ENCODE measurements at places on chromosomes 5 and 9.

DNA sequence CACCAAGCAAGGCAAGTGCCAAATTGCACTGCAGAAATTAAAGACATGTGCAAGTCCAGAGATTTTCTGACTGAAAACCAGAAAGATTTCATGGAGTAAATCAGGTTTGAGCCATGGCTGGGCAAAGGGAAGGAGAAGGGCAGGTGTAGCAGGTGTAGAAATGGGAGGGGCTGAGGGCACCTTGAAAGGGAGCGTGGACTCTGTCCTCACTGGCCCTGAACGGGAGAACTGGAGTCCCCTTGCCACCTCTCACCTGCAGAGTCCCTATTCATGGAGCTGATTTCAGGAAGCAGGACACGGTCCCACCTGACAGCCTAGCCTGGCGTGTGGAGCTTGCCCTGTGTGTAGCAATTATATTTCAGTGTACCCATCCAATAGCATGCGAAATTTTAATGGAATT, 46.3 kb downstream of the UBE2QL1 start:
- DNase-seq, result no peak

GRCh38 chr9:18611971-18612370, 138.0 kb downstream of the ADAMTSL1 start:
- DNase-seq, result peak; percentile 3

GRCh38 chr5:73640861-73641320, 14.9 kb downstream of the ARHGEF28 start:
- no peak for DNase-seq

GRCh38 chr5:116626945-116627679, 52.5 kb upstream of the SEMA6A start:
- DNase-seq, result no peak

DNA sequence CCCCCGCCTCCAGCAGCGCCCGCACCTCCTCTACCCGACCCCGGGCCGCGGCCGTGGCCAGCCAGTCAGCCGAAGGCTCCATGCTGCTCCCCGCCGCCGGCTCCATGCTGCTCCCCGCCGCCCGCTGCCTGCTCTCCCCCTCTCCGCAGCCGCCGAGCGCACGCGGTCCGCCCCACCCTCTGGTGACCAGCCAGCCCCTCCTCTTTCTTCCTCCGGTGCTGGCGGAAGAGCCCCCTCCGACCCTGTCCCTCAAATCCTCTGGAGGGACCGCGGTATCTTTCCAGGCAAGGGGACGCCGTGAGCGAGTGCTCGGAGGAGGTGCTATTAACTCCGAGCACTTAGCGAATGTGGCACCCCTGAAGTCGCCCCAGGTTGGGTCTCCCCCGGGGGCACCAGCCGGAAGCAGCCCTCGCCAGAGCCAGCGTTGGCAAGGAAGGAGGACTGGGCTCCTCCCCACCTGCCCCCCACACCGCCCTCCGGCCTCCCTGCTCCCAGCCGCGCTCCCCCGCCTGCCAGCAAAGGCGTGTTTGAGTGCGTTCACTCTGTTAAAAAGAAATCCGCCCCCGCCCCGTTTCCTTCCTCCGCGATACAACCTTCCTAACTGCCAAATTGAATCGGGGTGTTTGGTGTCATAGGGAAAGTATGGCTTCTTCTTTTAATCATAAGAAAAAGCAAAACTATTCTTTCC, 19.3 kb downstream of the CDKN2A start:
- DNase-seq, result peak; percentile 80

GRCh38 chr9:97557606-97558095, 56.2 kb downstream of the TMOD1 start:
- no peak for DNase-seq

- DNase-seq, result no peak
Observed at GRCh38 chr9:82116556-82116955, 128.0 kb downstream of the SPATA31D1 start.

DNA sequence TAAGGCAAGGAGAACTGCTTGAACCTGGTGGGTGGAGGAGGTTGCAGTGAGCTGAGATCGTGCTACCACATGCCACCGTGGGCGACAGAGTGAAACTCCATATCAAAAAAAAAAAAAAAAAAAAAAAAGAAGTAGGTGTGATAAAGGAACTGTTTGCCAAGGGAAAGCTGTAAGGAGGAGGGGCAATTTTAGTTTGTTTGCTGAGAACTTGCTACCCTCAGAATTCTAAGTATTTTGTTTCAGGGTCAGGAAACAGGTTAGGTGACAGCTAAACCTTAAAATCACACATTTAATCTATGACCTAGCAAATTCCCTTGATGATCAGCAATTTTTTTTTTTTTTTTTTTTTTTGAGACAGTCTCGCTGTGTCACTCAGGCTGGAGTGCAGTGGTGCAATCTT, 7.2 kb upstream of the ARRDC3 start:
- no peak for DNase-seq

- DNase-seq, result peak; percentile 35
Observed at GRCh38 chr9:17520268-17521064, 58.4 kb upstream of the SH3GL2 start.

DNA sequence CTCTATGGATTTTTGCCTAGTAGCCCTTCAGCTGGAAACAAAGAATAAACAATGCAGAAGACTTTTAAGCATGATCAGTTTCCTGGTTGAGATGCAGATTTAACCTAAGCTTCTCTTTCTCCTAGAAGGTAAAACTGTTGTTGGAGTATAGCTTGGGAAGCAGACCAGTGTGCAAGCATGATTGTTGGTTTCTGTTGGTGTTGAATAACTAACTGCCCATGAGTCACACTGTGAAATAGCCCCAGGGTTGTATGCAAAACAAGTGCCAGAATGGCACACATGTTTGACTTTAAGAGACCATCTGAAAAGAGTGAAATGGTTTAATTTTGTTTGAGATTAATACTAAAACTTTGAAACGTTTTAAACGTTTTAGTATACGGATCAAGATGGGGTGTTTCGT, 227.1 kb downstream of the ARHGEF28 start:
- DNase-seq, result peak; percentile 32

DNA sequence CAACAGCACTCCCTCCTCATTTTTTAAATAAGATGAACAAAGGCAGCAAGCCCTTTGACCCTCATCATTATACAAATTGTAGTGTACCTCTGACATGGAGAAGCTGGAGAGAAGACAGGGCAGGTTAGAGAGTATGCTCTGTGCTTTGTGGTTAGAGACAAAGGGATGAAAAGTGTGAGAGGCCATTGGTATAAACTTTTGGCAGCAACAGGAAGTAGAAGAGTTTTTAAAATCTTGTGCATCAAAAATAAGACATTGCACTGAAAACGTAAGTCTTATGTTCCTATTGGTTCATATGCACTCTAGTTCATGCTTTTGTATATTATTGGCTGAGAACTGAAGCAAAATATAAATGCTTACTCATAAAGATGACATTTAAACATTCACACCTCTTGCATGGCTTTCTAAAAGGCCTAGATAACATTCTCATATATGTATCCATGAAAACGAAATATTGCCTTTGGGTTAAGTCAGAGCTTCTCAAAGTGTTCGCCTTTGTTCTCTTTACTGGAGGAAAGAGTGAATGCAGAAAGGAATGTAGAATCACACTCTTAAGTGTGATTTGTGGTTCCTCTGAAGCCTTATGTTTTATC, 158.0 kb downstream of the PALM2AKAP2 start:
- no peak for DNase-seq

GRCh38 chr5:130141659-130142320, 237.5 kb downstream of the CHSY3 start:
- peak; percentile 64 for DNase-seq

DNA sequence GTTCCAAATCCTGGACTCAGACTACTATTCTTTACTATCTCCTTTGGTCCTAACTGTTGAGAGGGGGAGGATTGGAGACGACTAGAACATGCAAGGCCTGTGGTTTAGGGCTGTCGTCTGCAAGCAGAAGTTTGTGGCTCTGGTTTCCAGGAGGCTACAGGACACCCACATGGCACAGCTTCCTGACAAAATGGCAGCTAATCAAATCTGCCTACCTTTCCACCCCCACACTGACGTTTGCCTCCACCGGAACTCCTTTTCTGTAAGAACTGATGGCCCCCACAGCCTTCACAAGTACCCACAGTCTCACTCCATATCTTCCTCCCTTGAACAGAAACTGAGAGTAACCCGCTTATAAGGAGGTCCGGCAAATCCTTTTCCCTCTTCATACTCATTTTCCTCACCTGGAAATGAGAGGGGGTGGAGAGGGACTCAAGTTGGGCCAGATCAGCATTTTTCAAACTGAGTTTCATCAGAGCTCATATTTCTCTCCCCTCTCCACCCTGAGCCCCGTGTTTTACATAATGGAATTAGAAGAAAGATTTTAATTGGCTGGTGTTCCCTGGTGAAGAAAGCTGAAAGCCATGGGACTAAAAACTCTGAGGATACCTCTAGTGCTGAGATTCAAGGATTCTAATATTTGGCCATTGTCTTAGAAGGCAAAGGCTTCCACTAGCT, 5.2 kb downstream of the SLC31A2 start:
- DNase-seq, result no peak

DNA sequence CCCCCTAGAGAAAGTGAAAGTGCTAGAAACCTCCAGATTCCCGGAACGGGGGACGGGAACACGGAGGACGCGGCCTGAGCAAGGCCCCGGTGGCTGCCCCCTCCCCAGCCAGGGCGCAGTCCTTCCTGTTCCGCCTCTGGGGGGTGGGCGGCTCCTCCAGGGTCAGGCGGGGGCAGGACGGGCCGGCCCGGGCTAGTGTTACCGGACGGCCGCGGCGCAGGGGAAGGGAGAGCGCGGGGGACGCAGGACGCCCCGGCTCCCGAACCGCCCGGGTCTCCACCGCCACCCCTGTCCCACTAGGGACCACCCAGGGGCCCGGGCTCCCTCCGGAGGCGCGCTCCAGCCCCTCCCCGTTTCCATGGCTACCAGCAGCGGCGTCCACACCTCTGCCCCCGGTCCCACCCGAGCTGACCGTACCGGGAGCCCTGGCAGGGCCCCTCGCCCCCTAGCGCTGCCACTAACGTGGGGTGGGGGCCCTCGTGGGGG, 579 bp downstream of the SLC12A7 start:
- DNase-seq, result peak; percentile 29

DNA sequence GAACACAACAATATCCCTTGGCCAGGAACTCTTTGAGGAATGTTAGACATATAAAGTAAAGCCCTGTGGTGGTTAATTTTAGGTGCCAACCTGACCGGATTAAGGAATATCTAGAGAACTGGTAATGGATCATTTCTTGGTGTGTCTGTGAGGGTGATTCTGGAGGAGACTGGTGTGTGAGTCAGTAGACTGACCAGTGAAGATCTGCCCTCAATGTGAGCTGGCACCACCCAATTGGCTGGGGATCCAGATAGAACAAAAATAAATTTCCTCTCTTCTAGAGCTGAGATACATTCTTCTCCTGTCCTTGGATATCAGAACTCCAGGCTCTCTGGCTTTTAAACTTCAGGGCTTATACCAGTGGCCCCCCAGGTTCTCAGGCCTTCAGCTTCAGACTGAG, 56.2 kb upstream of the TNPO1 start:
- DNase-seq, result no peak

GRCh38 chr9:96460470-96460869, 10.5 kb downstream of the HABP4 start:
- no peak for DNase-seq

- no peak for DNase-seq
Observed at GRCh38 chr5:35016174-35017051, 31.3 kb downstream of the AGXT2 start.

GRCh38 chr9:36868586-36869282, 165.3 kb downstream of the PAX5 start:
- no peak for DNase-seq

GRCh38 chr5:60842871-60843385, 1.1 kb downstream of the ELOVL7 start:
- DNase-seq, result peak; percentile 48

GRCh38 chr5:20023686-20024180, 35.7 kb upstream of the CDH18 start:
- DNase-seq, result no peak

DNA sequence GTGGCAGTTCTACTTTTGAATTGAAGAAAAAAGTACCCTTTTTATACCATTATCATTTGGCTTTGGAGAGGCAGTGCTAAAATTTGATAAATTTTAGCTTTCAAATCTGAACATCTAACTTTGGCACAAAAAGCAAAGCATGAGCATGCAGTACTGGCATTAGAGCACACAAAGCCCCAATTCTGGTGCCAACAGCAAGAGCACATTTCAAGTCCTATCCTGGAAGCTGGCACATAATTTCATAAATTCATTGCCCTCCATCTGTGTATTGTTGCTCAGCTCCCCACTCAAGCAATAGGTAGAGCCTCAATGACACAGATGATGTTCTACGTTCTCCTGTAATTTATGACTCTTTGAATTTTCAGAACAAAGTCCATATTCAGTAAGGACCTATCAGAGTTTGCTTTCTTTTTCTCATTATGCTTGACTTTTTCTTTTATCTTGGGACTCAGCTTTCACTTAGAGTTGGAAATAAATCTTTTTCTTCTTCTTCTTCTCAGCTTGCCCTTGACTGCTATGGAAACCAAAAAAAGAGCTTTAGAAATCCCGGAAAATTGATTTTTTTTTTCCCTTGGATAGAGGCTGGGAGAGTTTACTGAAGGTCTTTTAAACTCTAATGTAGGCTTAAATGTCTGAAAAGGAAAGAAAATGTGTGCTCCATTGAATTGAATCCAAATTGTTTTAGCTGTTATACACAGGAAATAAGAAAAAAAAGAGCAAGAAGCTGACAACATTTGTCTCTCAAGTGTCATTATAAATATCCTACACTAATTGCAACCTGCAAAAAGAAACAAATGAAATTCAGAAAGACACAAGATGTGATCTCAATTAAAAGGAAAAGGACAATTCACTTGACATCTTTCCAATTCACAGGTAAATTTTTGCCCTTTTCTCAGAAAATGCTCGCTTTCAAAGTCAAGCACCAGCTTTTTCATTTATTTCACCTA, 380.8 kb upstream of the CDH18 start:
- no peak for DNase-seq

DNA sequence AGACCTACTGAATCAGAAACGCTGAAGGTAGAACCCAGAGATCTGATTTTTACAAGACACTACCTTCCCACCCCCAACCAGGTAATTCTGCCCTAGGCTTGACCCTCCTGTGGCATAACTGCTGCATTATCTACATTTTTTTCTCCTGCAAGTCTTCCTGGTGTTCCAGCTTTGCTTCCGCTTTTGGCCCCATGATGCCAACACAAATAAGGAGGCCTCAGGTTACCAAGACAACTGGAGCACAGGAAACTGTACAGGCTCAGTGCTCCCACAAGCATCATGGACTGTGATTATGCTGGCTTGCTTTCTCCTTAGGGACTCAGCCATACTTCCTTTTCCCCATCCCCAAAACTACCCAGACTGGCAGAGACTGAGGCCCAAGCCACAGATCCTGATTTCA, 6.6 kb upstream of the MSMP start:
- DNase-seq, result no peak

DNA sequence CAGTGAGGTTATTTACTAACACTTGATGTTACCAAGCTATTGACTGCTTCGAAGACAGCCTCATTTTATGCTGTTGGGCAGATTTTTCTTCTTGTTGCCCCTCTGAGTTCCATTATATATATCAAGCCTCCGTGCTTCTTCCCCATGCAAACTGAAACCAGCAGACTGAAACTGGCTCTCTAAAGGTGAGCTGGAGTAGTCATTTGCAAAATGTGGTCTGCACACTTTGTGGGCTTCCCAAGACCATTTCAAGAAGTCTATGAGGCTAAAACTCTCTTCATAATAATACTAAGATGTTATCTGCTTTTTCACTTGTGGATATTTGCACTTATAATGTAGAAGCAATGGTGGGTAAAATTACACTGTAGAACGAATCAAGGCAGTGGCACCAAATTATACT, 13.9 kb downstream of the SLC36A1 start:
- DNase-seq, result no peak
